Caki2 (cell line): ENCODE measurements at places on chromosomes 16 and 17.

- DNase-seq: no peak
Measured at GRCh38 chr16:85583491-85584181, 29.5 kb upstream of the GSE1 start.

DNA sequence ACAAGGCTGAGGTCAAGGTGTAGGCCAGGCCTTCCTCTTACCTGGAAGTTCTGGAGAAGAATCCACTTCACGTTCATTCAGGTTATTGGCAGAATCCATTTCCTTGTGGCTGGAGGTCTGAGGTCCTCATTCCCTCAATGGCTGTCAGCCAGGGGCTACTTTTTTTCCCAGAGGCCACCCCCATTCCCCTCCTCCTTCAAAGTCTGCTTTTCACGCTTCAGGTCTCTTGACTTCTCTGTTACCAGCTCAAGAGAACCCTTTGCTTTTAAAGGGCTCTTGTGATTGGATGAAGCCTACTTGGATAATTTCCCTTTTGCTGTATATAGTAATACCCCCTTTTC is 55.1 kb upstream of the LGALS9 start:
- DNase-seq: no peak

DNA sequence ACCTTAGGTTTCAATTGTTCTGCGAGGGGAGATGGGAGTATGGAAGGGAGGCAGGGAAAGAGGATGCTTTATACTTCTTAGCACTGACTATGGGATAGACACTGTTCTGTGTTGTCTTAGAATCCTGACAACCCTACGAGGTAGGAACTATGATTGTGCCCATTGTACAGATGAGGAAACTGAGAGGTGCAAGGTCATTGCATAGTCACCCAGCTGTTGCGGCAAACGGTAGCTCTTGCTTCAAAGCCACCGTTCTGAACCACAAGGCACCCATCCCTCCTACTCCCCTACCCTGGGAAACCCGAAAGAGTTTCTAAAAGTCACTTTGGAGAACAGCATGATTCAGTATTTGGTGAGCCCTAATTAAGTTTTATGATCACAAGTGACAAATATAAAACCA is 7.5 kb downstream of the CCDC40 start:
- DNase-seq: no peak

- no peak for DNase-seq
Measured at GRCh38 chr16:78609402-78610274, 510.2 kb downstream of the WWOX start.

DNA sequence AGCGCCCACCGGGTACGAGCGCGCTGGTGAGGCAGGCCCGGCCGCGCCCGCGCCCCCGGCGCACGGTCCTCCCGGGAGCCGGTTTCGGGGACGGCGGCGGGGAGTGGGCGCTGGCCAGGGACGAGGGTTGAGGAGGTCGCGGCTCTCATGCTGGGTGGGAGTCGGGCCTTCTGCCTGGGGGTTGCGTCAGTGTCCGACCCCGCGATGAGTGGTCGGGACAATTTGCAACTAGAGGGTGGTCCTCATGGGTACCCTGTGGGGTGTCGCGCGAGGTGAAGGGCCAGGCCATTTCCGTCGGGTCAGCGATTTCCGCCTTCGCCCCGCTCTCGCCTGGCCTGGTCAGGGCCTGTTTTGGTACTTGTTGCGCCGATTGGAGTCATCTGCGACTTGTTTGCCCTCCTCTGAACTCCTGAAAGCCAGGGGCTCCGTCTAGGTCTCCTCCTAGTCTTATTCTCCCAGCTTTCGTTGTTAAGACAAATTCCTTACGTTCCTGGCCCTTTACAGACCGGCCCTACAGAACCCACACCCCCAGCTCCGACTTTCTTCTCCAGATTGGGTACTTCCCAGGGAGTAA is 14.9 kb downstream of the NAA60 start:
- no peak for DNase-seq

DNA sequence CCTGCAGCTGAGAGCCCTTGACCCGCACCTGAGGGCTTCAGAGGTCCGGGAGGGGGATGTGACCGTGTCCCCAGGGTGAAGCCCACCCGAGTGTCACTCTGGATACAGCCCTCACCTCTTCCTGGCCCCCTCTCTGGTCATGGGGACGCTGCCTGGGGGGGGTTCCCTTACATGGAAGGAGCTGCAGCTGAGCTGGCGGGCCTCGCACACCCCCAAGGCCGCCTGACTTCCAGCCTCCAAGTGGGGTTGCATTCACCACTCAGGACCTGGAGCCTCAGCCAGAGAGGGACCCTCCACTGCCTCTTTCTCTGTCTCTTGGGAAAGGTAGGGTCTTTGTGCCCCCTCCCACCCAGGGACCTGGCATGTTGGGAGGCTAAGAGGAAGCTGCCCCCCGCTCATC is 284.6 kb downstream of the SEC14L1 start:
- DNase-seq: no peak
